ENCODE measurements at places on chromosomes 5 and 9.

DNA sequence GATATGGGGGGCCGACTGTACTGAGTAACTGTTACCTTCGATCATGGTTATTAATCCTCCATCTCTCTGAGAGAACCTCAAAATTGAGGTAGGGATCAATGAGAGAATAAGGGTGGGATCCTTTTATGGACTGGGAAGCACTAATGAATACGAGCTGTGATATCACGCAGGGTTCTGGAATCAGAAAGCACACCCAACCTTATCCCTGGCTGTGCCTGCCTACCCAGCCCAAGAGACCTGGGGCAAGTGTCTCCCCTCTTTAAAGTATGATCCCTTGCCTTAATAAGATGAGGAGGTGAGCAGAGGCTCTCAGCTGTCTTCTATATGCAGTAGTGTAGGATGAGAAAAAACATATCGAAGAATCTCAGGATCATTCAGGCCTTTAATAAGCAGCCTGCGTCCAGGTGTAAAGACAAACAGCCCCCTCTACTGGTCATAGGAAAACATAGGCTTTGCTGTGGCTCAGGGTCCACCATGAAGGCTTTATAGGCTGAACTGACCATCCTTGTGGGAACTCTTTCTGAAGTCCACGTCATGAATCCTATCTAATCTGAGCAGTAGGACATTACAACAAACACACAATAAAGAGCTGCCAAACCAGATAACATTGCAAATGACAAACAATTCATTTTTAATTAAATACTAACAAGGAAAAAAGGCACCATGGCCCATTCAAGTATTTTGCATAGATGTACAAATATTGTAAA lies 16.8 kb downstream of the NIPAL4 start:
- peak; percentile 77 for DNase-seq

- no peak for DNase-seq
Measured at GRCh38 chr5:50593681-50594080, 72.8 kb upstream of the PARP8 start.

GRCh38 chr5:74850789-74851425 lies 15.3 kb downstream of the FAM169A start:
- no peak for DNase-seq

GRCh38 chr5:74442466-74442865 lies 198.1 kb downstream of the ENC1 start:
- no peak for DNase-seq
